Activated gamma-delta T cell (primary cell): ENCODE measurements at places on chromosomes 13 and 19.

DNA sequence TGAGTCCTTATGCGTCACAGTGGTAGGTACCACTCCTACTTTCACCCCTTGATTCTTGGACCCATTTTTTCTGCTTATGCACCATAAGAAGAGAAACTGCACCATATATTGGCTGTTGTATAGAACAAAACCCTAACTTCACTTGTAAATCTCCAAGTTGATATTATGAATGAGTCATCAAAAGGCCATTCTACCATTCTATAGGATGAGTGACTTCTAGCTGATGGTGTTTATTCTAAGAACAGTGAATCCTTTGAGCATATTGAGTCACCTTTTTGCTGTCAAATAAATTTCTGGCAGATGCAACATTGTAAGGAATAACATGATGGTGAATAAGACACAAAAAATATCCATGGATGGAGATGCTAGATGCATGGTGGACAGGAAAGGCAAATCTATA lies 57.7 kb downstream of the POLR1D start:
- no peak for DNase-seq

DNA sequence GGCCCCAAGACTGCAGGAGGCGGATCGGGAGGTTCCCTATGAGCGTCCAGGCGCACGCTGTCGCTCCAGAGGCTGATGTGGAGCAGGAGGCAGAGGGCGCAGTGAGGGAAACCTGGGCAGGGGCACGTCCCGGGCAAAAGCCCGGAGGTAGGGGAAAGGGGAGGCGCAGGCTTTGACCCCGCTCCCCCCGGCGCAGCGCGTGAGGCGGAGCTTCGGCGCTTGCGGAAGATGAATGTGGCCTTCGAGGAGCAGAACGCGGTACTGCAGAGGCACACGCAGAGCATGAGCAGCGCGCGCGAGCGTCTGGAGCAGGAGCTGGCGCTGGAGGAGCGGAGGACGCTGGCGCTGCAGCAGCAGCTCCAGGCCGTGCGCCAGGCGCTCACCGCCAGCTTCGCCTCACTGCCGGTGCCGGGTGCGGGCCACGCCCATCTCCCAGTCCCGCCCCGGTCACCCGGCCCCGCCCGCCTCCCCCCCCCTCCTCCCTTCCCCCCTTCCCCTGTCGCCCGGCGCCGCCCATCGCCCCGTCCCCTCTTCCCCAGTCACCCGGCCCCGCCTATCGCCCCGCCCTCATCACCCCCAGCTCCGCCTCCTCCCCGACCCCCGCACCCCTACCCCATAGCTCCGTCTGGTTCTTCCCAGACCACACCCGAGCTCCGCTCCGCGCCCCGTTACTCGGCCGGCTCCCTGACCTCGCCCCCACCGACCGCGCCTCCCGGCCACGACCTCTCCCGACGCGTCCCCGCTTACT lies 4.1 kb downstream of the HMG20B start:
- no peak for DNase-seq

- DNase-seq, result no peak
These were observed 4.9 kb downstream of the ACTMAP start for GRCh38 chr19:40745402-40745780.

DNA sequence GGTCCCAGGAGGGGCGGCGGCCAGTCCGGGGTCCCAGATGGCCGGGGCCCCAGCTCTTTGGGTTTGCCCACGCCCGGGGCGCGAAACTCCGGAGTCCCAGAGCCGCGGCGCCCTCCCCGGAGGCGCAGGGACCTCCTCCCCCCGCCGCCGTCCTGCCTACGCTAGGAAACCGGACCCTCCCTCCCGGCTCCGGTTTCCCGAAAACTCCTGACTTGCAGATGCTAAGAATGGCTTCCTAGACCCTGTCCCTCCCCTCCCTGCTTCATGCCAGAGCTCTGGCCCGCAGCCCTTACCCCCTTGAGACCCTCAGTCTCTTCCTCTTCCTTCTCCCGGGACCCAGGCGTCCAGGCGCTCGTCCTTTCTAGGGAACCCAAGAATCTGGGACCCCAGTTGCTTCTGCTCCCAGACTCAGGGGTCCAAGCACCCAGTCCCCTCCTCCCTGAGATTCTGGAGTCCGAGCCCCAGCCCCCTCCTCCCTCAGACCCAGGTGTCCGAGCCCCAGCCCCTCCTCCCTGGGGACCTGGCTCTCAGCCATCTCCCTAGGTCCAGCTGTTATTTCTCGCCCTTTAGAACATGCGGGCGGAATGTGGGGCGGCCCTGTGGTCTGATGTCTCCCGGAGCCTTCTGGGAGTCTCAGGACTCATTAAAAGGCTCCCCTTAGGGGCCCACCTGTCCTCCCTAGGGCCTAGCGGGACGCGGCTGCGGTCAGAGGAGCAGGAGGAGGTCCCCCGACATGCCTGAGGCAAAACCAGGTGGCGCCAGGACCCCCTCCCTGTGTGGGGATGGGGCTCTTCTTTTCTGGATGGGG lies at the start of gene MYBPC2:
MYBPC2 (plus strand) TSS at position 672 of the 808 bp plus-strand sequence; CDS start at position 734, 62 bp downstream.
- DNase-seq, result no peak

GRCh38 chr19:32895384-32895783 lies 25.8 kb upstream of the SLC7A9 start:
- no peak for DNase-seq

DNA sequence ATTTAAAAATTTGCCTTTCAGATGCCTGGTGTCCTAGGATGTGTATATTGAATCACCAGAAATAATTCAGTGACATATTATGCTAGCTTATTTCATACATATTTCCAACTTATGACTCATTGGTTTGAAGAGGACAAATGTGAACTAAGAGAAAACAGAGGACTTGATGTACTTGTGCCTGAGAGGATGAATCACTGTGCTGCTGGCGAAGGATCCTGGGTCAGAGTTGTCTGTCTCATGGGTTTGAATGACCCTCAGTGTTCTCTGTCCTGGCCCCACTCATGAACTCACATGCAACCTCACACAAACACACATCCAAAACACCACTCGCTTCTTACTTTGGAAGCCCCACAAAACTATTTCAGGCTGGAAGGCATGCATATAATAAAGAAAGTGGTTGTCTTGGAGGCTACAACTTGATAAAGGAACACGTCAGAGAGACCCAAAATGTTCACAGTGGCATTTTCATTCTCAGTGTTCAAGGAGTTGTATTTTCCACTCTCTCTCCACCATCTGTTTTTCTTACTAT lies 129.0 kb upstream of the SPRY2 start:
- no peak for DNase-seq
